ENCODE measurements at places on chromosomes 7 and 10.

DNA sequence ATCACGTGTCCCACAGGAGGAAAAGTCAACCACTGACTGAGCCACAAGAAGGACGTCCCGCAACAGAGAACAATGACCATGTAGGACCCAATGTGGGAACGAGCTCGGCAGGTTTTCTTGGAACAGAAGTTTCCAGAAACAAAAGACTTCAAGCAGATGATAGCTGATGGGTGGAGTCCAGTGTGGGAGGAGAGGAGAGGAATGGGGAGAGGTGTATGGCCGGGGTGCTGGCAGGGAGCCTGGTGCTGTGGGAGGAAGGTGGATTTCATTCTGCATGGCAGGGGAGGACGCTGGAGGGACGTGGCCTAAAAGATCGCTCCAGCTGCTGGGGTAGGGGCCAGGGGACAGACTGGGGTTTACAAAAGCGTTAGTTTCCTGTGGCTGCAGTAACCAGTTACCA, 48.5 kb upstream of the LMTK2 start:
- DNase-seq, result no peak

DNA sequence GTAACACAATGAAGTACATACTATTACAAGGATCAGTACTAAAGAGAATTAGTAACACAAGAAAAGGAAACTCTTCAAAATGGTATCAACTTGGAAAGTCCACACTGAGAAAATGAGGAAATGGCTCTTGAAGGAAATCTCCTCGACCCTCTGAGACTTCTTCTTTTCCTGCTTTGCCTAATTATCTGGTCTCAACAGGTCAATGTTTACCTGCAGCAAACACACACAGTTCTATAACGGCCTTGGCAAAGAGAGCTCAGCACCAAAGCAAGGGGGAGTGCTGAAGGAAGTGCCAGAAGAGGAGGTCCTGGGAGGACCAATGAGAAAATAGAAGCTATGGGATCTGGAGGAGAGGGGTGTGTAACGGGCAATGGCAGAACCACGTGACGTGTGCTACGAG, 21.9 kb downstream of the CHCHD3 start:
- no peak for DNase-seq

GRCh38 chr7:38594949-38595348, 36.2 kb downstream of the AMPH start:
- DNase-seq, result no peak

DNA sequence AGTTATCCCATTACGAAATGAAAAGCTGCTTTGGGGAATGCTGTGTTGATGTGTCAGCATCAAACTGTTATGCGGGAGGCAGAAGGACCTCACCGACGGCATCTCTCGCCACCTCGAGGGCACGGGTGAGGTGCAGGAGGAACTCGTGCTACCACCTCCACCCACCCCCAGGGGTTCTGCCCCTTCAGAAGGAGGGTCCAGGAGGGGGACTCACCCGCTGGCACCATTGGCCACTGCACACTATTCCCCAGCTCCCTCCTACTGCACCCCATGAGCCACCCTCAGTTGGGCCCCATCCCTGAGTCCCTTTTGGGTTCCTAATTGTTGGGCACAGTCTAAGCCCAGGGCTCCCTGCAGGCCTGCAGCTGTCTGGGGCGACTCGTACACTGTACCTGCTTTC, 236.6 kb downstream of the PTPRN2 start:
- DNase-seq, result no peak

- no peak for DNase-seq
Observed at GRCh38 chr10:107341281-107341680, 176.8 kb upstream of the SORCS1 start.

- DNase-seq, result no peak
Observed at GRCh38 chr10:14039968-14040668, 290.6 kb downstream of the FRMD4A start.

GRCh38 chr7:108132551-108133265, 2.5 kb upstream of the LAMB4 start:
- no peak for DNase-seq

DNA sequence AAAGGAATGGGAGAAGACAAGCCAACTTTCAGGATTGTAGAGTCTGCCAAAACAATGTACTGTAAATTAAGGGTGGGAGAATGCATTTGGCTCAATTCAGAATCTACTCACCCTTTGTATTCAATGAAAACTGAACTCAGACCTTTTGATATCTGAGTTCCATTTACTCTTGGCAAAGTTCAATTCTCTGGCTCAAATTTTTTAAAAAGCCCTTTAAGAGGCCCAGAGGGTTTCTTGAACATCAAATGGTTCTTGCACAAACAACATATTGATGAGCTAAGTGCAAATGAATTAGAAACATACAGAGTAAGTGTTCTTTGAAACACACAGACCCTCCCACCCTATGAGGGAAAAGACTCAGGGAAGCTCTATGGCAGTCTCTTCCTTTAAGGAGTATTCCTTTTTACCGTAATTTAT, 5.2 kb upstream of the XPNPEP1 start:
- no peak for DNase-seq

GRCh38 chr7:157771-158625, 34.4 kb upstream of the FAM20C start:
- DNase-seq, result no peak

GRCh38 chr7:67451306-67451705, 454.7 kb downstream of the TYW1 start:
- DNase-seq, result no peak

DNA sequence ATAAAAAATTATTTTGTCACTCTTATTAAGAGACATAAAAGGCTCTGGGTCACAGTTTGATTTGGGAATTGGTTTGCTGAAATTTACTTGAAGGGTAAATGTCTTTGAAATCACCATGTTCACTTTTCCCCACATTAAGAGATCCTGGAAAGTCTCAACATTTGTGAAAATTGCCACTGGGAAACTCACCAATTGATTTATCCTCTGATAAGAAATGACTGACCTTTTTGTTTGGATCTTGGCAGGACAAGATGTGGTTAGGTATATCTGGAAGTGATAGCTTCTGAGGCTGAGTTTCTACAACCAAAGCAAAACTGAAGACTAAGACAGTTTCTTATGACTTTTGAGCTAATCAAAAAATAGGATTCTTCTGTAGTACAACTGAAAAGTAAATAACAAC, 107.1 kb upstream of the TMEM106B start:
- DNase-seq, result no peak

DNA sequence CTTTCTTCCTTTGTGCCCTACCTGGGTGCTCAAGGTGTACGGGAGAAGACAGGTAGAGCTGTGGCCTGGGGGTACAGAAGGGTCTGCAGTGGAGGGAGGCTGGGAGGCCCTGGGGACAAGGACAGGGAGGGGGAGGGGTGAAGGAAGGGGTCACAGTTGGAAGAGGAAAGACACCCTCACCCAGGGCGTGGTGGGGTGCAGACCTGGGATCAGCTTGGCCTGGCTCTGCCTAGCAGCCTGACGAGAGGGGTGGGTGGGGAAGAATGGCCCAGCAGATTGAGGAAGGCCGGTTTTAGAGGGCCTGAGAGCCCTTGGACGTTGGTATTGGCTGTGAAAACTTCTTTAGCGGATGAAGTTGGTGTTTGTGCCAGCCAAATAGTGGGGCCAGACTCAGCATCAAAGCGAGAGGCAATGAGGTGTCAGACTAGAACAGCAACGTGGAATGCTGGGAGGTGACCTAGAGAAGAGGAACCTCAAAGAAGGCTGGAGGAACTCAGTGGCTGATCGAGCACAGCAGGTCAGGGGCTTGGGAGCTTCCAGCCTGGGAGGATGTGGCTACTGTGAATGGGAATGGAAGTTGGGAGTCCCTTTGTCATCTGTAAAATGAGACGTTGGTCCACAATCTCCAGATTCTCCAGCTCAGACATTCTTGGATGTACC, 18.1 kb upstream of the TRIM8 start:
- no peak for DNase-seq

- no peak for DNase-seq
Observed at GRCh38 chr10:100101192-100102076, 19.8 kb upstream of the CPN1 start.

Data from stimulated activated naive CD8-positive, alpha-beta T cell treated with anti-CD3 and anti-CD28 coated beads, Interleukin-15, amount 100 ng/mL, for 72 hours (primary cell).